Thoracic aorta (tissue), 2 donors: ENCODE measurements at places on chromosomes 5 and 9. TPM values are rescaled to one million over a fixed set of nuclear protein-coding genes. Genes with fewer than 3 reads are reported as not detected.
A peak's percentile ranks its signal among the peaks of the same experiment; 100 is the strongest.

SLC34A1 gene
- total RNA-seq = not detected

PCDHA1 gene
- total RNA-seq = not detected

IPPK gene
- 6.9 TPM for total RNA-seq

CDH12 gene
- total RNA-seq = not detected

WDR36 gene
- total RNA-seq = 29.4 TPM

FAM169A gene
- total RNA-seq = 1.1 TPM

PITX1 gene
- total RNA-seq = not detected

PCDH1 gene
- 43.4 TPM for total RNA-seq

ASPN gene
- 110 TPM for total RNA-seq

P4HA2 gene
- total RNA-seq = 31.3 TPM

THBS4 gene
- 7.2 TPM for total RNA-seq

GRCh38 chr9:122656378-122656777, 1.0 kb downstream of the OR1B1 start:
- no peaks in the 10 kb centered on the region for H3K4me1 ChIP-seq
- H3K4me3 ChIP-seq = no peak overlapping the region
- no peaks in the 10 kb centered on the region for H3K27me3 ChIP-seq
- H3K36me3 ChIP-seq = no peaks in the 10 kb centered on the region

GRCh38 chr5:4511996-4512656, 628.0 kb upstream of the ADAMTS16 start:
- no peak for DNase-seq
- H3K36me3 ChIP-seq = no peaks in the 10 kb centered on the region
- H3K4me3 ChIP-seq = peak overlapping the region; percentile 25
- H3K27ac ChIP-seq = no peak overlapping the region
- no peaks in the 10 kb centered on the region for H3K27me3 ChIP-seq
- no peaks in the 10 kb centered on the region for H3K4me1 ChIP-seq

DNA sequence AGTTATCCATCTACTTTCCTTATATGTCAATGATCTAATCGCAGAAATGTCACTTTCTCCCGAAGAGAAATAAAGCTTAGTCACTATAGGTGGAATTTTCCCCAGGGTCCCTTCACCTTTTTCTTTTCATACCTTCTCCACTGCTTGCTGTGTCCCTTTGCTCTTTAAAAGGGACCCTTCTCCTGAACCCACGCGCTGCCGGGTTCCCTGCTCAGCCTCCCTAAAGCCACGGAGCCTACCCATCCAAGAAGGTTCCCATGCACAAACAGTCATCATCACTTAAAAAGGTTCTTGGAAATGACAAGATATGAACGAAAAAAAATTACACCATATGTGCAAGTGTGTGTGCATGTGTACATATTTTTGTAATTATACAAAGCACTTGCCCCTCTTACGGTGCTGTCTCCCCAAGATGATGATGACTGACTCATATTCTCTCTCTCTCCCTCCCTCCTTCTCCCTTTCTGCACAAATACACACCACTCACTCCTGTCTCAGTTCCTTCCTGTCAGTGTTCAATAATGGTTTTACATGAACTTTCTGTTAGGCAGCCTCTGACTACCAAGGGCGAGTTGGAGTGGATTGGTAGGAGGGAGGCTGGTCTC, 1.5 kb upstream of the PTPRD start:
- H3K27ac ChIP-seq = no peak overlapping the region
- DNase-seq = no peak
- no peak overlapping the region for H3K4me3 ChIP-seq
- H3K27me3 ChIP-seq = peaks cover 5% of the 10 kb centered on the region
- no peaks in the 10 kb centered on the region for H3K4me1 ChIP-seq
- H3K36me3 ChIP-seq = no peaks in the 10 kb centered on the region

- H3K4me1 ChIP-seq = no peaks in the 10 kb centered on the region
- H3K27me3 ChIP-seq = no peaks in the 10 kb centered on the region
- H3K4me3 ChIP-seq = no peak overlapping the region
These were observed 26.6 kb downstream of the RAB24 start for GRCh38 chr5:177276886-177277285.

DNA sequence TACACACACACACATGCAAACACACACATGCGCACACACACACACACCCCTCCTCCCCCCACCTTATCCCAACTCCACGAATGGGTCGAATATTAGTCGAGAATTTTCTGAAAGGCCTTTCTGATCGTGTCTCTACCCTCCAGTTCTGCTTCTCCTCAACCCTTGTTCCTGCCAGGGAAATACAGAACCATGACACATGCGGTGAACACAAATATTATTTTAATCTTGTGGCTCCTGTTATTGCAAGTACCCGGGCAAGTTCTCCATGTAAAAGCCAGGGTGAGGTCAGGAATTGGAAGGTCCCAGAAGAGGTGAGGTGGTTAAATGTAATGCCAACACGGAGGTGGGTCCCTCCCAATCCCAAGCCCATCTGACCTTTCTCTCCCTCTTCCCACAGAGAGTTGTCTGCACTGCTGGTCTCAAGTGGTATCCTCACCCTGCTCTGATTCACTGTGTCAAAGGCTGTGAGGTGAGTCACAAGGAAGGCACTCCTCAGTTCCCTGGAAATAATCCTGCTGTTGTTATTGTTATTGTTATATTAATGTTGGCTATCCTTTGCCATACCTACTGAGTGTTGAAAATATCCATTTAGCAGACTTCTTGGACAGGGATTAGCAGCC, 223.7 kb downstream of the PAPPA start:
- no peak overlapping the region for H3K4me3 ChIP-seq
- H3K27ac ChIP-seq = no peak overlapping the region
- DNase-seq = no peak
- no peaks in the 10 kb centered on the region for H3K4me1 ChIP-seq
- H3K27me3 ChIP-seq = no peaks in the 10 kb centered on the region

GRCh38 chr5:112312295-112313275, 106.5 kb downstream of the EPB41L4A start:
- no peak overlapping the region for H3K4me3 ChIP-seq
- H3K36me3 ChIP-seq = no peaks in the 10 kb centered on the region
- H3K27ac ChIP-seq = no peak overlapping the region

GRCh38 chr9:114549697-114550330, 37.8 kb upstream of the ATP6V1G1 start:
- H3K4me3 ChIP-seq = no peak overlapping the region
- DNase-seq = no peak

DNA sequence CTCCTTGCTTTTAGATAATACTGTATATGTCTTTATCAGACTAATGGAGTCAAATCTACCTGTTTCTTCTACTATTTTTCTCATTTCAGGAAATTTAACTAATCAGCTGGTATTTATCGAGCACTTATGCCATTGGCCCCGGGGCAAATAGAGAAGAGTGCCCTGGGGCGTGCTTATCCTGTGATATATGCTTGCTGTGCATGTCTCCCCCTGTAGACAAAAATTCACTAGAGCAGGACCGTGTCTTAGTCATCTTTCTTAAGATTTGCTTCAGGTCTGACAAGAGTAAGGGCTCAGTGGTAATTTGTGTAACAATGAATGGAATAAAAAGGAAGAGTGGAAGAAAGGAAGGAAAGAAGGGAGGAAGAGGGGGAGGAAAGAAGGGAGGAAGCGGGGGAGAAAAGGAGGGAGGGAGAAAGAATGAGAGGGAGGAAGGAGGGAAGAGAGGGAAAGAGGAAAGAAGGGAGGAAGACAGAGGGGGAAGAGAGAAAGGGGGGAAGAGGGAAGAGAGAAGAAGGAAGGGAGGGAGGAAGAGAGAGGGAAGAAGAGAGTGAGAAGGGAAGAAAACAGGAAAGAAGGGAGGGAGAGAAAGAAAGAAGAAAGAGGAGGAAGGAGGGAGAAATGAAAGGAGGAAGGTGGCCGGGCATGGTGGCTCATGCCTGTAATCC, 295.7 kb upstream of the PANK3 start:
- H3K27ac ChIP-seq = no peak overlapping the region
- H3K4me3 ChIP-seq = no peak overlapping the region
- H3K4me1 ChIP-seq = peaks cover 8% of the 10 kb centered on the region
- no peaks in the 10 kb centered on the region for H3K27me3 ChIP-seq
- H3K36me3 ChIP-seq = no peaks in the 10 kb centered on the region

GRCh38 chr5:143511736-143512135, 108.2 kb upstream of the NR3C1 start:
- H3K4me3 ChIP-seq = no peak overlapping the region
- peaks cover 30% of the 10 kb centered on the region for H3K4me1 ChIP-seq
- H3K27me3 ChIP-seq = no peaks in the 10 kb centered on the region
- H3K27ac ChIP-seq = no peak overlapping the region

DNA sequence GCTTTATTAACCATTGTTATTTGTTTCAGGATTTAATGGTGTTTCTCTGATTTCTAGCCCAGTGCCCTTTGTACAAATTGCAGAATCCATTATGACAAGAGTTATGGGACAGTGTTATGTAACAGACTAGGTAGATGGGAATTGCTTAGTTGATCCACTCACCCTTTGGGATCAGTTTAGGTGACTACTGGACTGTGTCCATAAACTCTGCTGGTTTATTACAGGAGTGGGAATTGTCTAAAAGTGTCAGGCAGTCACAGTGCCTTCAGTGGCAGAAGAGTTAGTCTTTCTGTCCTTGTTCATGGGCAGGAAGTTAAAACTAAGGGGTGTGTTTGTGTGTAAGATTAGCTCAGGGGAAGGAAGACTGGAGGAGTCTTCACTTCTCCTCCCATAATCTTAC, 29.3 kb downstream of the RCL1 start:
- no peaks in the 10 kb centered on the region for H3K27me3 ChIP-seq
- H3K36me3 ChIP-seq = no peaks in the 10 kb centered on the region
- DNase-seq = no peak
- no peak overlapping the region for H3K4me3 ChIP-seq
- H3K27ac ChIP-seq = no peak overlapping the region

- no peak overlapping the region for H3K4me3 ChIP-seq
- DNase-seq = no peak
- no peaks in the 10 kb centered on the region for H3K27me3 ChIP-seq
- no peak overlapping the region for H3K27ac ChIP-seq
- H3K4me1 ChIP-seq = peaks cover 6% of the 10 kb centered on the region
- H3K36me3 ChIP-seq = peaks cover 30% of the 10 kb centered on the region
These were observed 7.9 kb downstream of the TXN start for GRCh38 chr9:110248361-110248760.

DNA sequence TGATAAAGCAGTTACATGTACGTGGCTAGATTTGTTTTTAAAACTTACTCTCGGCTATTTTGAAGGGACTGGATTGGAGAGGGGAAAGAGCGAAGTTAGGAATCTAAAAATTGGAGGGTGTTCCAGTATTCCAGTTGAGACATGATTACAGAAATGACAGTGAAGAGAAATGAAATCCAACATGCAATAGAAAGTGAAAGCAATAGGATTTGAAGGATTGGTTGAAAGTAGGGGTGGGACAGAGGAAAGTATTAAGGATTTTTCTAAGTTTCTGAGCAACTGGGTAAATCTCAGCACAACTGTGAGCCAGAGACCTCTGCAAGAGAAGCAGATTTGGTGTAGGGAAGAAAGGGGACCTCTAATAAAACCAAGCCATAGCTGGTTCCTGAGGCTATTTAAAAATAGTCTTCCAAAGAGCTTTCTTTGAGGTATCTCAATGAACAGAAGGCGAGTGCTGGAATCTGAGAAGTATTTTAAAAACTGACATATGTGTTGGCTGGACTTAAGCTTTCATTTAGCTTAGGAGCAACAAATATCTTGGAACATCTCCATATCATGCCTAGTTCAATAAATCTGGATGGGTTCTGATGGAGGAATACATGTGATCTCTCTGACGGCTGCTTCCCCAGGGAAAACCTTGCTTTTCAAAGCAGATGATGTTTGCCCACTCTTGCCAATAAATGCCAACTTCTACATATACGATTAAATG, 110.4 kb upstream of the IFNK start:
- H3K27ac ChIP-seq = peak overlapping the region; percentile 31
- H3K4me3 ChIP-seq = peak overlapping the region; percentile 60
- no peaks in the 10 kb centered on the region for H3K36me3 ChIP-seq
- H3K27me3 ChIP-seq = no peaks in the 10 kb centered on the region
- DNase-seq = no peak

DNA sequence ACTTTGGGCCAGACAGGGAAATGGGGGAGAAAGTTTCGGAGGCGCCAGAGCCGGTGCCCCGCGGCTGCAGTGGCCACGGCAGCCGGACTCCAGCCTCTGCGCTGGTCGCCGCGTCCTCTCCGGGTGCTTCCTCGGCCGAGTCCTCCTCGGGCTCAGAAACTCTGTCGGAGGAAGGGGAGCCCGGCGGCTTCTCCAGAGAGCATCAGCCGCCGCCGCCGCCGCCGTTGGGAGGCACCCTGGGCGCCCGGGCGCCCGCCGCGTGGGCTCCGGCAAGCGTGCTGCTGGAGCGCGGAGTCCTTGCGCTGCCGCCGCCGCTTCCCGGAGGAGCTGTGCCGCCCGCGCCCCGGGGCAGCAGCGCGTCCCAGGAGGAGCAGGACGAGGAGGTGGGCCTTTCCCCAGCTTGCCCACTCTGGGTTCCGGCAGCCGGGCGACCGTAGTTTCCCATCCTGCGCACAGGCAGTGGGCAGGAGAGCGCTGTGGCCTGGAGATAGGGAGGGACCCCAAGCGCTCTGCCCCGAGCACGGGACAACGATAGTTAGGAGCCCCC, 516 bp downstream of the MAST4 start:
- H3K36me3 ChIP-seq = no peaks in the 10 kb centered on the region
- H3K4me3 ChIP-seq = peak overlapping the region; percentile 79
- H3K27ac ChIP-seq = no peak overlapping the region
- DNase-seq = no peak

DNA sequence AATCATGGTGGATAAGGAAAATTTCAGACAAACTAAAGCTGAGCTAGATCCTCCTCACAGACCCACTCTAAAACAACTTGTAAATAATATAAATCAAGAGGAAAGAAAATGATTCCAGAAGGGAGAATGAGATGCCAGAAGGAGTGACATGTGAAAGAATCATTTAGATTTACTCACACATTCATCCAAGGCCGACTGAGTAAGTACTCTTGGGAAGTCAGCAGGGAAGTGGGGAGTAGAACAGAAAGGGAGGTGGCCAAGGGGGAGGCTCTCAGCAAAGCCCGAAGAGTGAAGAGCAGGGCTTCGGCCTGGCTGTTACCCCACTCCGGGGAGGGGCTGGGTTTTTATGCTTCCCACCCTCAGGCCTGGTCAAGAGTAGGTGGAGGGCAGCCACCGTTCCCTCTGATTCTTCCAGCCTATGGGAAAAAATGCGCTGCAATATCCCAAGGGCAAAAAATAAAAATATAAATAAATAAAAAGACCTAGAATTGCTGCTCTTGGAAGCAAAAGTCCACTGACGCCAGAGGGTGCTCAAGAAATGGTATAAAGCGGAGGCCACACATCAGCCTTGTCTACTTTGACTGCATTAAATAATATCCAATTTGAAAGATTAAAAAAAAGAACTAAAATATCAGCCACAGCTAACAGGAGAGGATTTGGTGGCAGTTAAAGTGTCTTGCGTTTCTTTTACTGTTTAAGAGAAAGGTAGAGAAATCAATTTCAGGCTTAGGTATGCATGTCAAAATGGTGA, 110.2 kb upstream of the COL5A1 start:
- H3K27me3 ChIP-seq = no peaks in the 10 kb centered on the region
- no peaks in the 10 kb centered on the region for H3K4me1 ChIP-seq
- no peaks in the 10 kb centered on the region for H3K36me3 ChIP-seq
- no peak overlapping the region for H3K27ac ChIP-seq
- no peak overlapping the region for H3K4me3 ChIP-seq
- no peak for DNase-seq
